Left lung (tissue), 14 donors: ENCODE measurements at places on chromosomes 5 and 9.

DNA sequence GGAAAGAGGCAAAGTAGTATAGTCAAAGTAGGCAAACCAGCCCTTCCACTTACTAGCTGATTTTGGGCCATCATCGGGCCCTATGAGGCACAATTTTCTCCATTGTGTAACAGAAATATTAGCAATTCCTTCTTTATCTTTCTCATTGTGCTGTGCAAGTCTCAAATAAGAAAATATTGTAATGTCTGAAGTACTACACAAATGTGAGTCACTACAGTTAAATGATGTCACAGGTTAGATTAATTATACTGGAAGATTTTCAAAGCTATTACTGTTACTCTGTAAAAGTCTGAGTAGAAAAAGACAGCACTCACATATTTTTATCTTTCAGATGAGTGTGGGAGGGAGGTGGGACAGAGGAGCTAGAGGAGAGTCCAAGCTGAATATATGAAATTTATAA lies 12.4 kb upstream of the TMC1 start:
- DNase-seq = no peak

GRCh38 chr9:137293094-137293481 lies 9.0 kb downstream of the NRARP start:
- no peak for DNase-seq

- no peak for DNase-seq
Measured at GRCh38 chr5:143057580-143057999, 287.4 kb downstream of the ARHGAP26 start.

GRCh38 chr5:107567901-107568671 lies 102.7 kb downstream of the EFNA5 start:
- DNase-seq = no peak

- DNase-seq = no peak
Measured at GRCh38 chr5:135446206-135446605, 942 bp downstream of the DCANP1 start.

DNA sequence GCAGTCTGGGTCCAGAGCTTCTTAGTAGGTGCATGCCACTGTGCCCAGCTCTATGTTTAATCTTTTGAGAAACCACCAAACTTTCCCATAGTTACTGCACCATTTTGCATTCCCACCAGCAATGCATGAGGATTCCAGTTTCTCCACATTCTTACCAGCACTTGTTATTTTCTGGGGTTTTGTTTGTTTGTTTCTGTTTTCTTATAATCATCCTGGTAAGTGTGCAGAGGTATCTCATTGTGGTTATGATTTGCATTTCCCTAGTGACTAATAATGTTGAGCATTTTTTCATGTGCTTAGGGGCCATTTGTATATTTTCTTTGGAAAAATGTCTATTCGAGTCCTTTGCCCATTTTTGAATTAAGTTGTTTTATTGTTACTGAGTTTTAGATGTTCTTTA lies 11.4 kb downstream of the FOXE1 start:
- no peak for DNase-seq

GRCh38 chr5:42813533-42813932 lies 1.8 kb upstream of the SELENOP start:
- DNase-seq = no peak

DNA sequence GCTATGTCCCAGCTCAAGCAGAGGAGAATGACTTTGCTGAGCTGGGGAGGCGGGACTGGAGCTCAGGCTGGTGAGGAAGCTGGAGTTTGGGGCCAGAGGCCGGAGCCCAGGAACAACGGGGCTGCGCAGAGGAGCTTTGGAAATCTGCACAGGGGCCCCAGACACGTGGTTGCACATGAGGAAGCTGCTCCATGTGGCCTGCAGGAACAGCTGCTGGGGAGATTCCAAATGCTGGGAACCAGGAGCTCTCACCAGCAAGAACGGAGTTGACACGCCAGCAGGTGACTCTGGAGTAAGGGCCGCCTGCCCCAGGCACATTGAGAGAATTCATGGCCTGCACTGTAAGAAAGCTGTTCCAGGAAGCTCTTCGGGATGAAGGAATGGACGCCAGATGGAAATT lies 91.0 kb downstream of the OLFM1 start:
- DNase-seq = no peak

- DNase-seq = no peak
Measured at GRCh38 chr9:137892424-137893191, 15.0 kb downstream of the CACNA1B start.

DNA sequence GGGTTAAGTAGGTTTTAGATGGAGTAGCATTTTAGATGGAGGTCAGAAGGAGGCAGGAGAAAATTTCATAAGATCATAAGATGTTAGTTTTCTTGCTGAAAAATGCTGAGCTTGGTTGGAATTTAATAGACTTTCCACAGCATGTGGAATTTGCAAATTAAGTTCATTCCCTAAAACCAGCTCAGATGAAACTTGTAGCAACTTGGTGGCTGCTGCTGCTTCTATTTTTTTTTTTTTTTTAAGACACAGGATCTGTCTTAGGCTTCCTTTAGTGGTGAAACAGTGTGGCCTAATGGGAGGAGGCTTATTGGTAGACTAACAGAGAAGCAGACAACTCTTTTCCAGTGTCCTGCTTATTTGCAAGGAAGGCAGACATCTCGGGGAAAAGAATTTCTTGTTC lies 154.5 kb downstream of the AOPEP start:
- DNase-seq = no peak

DNA sequence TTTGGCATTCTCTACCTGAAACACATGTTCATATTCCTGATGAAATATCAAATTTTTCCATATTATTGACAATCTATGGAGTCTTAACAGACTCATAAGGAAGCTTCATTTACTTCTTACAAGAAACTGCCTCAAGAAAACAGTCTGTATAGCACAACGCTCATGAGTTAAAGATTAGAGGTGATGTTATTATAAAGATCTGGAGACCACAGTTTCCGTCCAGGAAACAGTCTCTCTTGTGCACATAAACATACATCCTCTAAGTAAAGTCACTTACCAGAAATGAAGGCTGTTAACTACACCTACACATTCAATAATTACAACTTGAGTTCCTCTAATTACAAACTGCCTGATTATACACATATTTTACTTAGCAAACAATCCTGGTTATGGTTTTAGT lies 86.9 kb downstream of the RAPGEF6 start:
- DNase-seq = no peak

DNA sequence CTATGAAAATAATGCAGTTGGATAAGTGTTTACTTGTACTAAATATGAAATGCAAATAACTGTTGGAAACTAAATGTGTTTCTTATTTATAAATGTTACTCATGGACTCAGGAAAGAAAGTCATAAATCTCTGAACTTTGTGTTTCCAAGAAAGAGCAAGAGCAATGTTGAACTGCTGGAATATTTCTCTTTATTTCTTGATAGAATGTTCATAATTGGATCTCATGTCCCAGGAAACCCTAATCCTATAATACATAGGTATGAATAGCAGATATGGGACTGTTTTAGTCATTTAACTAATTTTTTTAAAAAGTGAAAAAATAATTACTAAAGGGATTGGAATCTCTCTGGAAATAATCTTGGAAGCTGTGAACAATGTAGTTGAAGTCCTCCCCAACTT lies 245.0 kb upstream of the ACTBL2 start:
- DNase-seq = no peak

GRCh38 chr5:127586066-127586770 lies 62.7 kb upstream of the CTXN3 start:
- DNase-seq = no peak

DNA sequence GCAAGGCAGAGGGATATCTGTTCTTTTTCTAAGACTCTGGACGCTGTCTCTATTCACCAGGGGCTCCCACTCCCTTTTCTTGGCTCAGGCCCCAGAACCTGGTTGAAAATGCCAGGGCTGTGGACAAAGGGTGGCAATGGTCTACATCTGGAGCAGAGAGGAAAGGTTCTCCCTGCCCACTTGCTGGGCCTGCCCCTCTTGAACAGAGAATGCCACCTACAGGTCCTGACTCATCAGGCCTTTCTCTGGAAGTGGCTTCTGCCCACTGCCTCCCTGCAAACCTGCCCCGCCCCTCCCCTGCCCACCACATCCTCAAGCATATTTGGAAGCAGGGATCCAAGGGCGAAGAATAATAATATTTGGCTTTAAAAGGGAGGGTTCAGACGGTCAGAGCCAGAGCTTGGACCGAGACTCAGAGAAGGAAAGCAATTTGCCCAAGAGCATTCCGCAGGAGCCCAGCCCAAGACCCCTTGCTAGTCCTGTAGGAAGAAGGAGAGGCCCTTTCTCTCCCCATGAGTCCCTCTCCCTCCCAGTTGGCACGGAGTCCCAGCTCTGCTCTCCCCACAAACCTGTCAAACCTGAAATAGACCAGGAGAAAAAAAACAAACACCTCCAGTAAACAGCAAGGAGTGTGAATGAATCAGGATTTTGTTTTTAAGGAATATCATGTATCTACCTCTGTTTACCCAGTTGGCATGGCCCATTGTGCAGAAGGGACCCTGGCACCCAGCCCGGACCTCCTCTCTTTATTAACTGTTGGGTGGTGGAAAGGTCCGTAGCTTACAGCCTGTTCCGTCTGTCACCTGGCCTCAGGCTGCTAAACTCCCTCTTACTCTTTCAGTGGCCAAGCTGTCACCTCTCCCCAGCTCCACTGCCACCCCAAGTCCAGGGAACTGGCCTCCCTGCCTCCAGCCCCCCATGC lies 37.7 kb upstream of the STXBP1 start:
- DNase-seq = no peak

GRCh38 chr9:128946571-128947276 lies 679 bp downstream of the DOLK start:
- DNase-seq = no peak

DNA sequence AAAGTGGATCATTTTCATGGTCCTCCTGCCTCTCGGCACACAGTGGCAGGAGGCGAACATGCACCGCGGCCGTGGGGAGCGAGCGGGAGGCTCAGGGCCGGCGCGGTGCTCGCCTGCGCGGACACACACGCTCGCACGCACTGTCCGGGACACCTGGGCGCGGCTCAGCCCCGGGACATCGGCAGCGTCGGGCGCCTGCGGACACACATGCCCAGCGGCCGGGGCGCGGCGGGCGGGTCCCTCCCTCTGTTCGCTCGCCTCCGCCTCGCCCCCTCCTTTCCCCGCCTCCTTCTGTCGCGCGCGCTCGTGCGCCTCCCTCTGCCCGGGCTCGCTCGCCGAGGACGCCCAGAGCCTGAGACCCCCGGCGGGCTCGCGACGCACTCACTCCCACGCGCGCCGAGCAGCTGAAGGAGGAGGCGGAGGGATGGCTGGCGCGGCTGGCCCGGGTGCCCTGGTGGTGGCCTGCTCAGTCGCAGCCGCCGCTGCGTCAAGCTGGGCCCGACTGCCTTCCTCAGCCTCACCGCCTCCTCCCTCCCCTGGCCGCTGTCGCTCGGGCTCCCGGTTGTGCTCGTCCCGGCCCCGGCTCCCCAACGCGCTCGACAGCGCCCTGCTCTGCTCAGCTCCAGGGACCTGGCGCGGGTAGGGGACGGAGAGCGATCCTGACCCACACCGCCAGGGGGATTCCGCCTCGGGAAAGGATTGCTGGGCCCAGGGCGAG lies at the start of gene FRMD3:
Gene FRMD3 (minus strand): TSS at position 230 of the 718 bp plus-strand sequence. CDS start 170 bp downstream, at position 60.
- peak; percentile 78 for DNase-seq

- no peak for DNase-seq
Measured at GRCh38 chr9:135347461-135347860, 132.1 kb upstream of the PPP1R26 start.

GRCh38 chr9:99056886-99057664 lies 47.8 kb upstream of the TGFBR1 start:
- DNase-seq = no peak

- DNase-seq = no peak
Measured at GRCh38 chr5:58452566-58453258, 7.2 kb downstream of the PLK2 start.

- no peak for DNase-seq
Measured at GRCh38 chr5:102678267-102679058, 76.6 kb upstream of the PAM start.

DNA sequence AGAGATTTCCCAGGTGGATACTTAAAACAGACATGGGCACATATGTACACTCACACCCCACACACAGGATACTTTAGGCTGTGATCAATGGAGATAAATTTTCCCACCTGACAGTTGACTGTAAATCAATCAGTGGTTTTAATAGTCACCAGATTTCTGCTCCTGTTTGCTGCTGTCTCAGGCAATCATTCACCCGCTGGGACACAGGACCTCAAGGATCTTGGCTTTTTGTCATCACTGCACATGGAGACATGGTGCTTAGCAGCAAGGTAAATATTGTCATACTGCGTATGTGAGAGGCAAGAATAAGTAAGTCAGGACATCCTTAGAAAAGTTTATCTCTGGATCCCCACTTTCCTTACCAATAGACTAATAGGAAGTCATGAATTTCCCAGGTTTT lies 60.8 kb upstream of the KLF9 start:
- DNase-seq = no peak

- peak; percentile 100 for DNase-seq
Measured at GRCh38 chr9:120868676-120869359, 8.2 kb downstream of the PHF19 start.

DNA sequence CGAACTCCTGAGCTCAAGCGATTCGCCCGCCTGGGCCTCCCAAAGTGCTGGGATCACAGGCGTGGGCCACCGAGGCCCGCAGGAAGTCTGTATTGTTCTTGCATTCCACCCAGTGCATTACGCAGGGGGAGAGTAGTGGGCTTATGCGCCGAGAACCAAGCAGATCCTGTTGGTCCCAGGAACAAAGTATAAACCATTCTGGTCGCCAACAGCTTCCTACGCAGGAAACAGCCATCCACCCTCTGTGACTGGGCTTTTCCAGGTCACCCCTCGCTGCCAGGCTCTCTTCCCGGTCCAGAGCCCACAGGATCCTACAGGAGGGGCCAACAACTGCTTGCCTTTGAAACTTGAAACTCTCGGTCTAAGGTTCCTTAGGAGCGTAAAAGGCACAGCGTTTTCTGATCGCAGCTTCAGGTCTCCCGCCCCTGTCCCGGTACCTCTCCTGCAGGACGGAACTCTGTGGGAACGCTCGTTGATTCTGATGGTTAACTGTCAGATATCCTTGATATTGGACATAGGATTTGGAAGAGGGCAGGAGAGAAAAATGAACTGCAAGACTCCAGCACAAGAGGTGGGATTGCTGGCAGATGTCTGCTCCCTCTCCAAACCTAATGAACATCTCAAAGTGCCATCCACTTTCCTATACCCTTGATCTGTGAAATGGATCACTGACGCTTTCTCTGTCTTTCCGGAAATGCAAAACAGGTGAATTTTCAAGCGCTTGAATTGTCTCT lies 4.2 kb upstream of the ANXA2R start:
- DNase-seq = no peak

GRCh38 chr5:73686912-73687311 lies 60.9 kb downstream of the ARHGEF28 start:
- no peak for DNase-seq

- no peak for DNase-seq
Measured at GRCh38 chr5:147361441-147362175, 126.8 kb downstream of the STK32A start.

DNA sequence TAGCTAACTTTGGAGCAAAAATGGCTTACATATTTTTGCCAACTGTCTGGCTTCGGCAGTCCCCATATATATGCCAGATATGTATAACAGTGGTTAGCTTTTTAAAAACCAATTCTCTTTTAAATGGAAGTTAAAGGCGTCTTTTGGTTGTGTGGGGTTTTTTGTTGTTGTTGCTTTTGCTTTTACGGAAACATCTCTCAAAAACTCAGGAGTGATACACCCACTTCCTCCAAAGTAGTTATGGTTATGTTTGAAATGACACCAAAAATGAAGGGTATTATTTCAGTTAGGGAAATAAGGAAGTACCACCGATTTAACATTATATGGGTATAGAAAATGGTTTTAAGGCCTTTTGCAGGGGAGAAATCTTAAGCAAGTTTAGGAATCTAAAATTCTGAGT lies 2.3 kb downstream of the CNOT8 start:
- DNase-seq = no peak
